ENCODE measurements at places on chromosomes 1 and 21.

GRCh38 chr1:13797397-13797796, 97.4 kb downstream of the PRDM2 start:
- DNase-seq = no peak

DNA sequence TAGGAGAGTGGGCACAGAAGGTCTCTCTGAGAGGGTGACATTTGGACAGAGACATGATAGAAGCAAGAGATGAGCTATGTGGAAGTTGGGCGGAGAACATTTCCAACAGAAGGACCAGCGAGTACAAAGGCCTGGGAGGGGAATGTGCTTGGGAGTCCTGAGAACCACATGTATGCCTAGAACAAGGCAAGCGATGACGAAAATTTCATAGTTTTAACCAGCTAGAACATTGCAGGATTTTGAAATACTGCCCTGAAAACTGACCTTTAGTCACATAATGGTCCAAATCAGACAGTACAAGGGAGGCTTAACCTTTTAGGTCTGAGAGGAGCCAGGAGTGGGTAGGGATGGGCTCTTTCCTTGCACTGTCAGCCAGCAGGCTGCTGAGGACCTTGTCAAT, 68.0 kb downstream of the MRPS6 start:
- DNase-seq = no peak

GRCh38 chr1:19222979-19223824, 13.1 kb upstream of the UBR4 start:
- DNase-seq = no peak

DNA sequence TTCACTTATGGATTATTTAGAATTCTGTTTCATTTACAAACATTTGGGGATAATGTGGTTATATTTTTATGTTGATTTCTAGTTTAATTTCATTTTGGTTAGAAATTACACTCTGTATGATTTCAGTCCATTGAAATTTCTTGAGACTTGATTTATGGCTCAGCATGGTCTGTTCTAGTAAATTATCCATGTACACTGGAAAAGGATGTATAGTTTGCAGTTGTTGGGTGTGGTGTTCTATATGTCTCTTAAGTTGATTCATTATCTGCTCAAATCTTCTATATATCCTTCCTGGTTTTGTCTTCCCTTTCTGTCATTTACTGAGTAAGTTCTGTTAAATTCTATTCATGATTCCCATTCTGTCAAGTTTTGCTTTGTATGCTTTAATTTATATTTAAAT, 52.3 kb downstream of the RAP1A start:
- DNase-seq = no peak

GRCh38 chr21:37153935-37154350, 80.9 kb downstream of the TTC3 start:
- DNase-seq = no peak

DNA sequence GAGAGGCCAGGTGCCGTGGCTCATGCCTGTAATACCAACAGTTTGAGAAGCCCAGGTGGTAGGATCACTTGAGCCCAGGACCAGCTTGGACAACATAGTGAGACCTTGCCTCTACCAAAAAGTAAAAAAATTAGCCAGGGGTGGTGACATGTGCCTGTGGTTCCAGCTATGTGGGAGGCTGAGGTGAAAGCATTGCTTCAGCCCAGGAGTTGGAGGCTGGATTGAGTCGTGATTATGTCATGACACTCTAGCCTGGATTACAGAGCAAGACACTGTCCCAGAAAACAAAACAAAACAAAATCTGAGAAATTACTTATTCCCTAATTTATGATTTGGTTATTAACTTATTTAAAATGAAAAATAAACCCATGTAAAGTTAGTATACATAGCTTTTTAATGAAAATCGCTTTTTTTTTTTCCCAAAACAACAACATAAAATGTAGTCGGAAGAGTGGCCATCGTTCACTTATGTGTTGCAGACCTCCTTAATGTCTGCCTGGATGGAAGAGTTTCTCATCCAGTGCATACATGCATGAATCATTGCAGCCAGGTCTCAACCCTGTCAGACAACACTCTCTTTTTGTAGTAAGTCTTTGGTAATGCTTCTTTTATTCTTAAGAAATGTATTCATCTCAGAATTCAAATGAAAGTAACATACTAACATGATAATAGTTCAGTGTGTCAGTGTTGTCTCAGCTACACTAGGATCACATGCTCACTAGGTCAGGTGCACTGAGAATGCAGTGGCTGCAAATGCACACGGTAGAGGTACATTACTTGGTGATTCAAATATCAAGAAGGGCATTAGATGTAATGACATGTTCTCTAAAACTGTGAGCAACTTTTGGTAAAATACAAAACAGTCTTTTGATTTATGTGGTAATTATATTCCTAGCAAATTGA, 28.0 kb downstream of the ITSN1 start:
- DNase-seq = no peak

Measured in SK-N-SH (cell line).